ENCODE measurements at places on chromosomes 4 and X.

- DNase-seq, result peak; percentile 12
Measured at GRCh38 chr4:37976507-37976906, 16.3 kb downstream of the PTTG2 start.

GRCh38 chr4:15562114-15562513, 92.4 kb downstream of the CC2D2A start:
- no peak for DNase-seq

DNA sequence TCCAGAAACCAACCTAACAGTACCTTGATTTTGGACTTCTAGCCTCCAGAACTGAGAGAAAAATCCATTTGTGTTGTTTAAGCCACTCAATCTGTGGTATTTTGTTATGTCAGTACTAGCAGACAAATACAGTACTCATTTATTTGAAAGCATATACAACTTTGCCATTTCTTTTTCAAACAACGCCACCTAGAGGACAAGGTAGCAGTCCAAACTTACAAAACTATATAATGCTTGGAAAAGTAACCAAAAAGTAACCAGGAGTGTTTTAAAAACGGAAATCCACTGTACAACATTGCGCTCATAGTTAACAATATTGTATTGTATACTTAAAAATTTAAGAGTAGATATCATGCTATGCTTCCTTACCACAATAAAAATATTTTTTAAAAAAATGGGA, 37.0 kb upstream of the FGF13 start:
- DNase-seq, result no peak

DNA sequence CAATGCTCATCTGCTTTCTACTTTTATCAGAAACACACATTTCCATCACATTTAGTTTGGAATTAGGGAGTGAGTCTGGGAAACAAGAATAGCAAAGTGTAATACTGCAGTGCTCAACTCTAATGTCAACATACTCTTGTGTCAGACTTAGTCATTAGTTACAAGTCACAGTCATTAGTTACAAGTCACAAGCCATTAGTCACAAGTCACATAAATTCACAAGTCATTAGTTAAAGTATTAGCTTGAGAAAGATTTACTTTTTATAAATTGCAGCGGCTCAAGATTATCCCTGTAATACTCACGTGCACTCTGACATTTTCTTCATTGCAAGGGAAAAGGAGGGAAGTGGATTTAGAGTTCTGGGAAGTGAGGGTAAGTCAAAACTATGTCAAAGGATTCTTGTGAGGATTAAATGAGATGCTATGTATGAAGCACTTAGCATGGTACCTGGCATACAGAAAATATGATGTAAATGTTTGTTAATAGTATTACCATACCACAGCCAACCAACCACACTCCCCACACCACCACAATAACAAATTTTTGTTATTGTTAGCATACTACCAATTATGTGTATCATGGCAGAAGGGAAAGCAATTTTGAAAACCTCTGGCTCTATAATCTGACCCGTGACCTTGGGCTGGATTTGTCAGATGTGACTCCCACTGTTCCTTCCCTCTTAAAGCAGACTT, 116.6 kb downstream of the ARHGAP24 start:
- DNase-seq, result peak; percentile 7

GRCh38 chrX:56790778-56791177, 61.7 kb downstream of the NBDY start:
- DNase-seq, result no peak

DNA sequence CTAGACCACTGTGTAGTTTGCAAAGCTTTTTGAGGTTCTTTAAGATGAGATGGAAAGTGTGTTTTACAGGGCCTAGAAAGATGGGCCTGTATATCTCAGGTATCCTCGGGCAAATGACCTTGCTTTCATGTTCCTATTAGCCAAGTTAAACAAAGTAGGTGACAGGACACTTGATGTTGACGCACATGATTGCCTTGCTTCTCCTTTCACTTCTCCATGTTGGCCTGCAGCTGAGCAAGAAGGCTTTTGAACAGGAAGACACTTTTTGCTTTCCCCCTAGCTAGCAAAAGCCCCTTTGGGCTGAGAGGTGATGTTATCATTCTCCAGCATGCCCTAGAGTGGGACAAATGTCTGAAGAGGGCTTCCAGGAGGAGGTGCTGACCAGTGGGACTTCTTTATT, 202.1 kb downstream of the GPC3 start:
- peak; percentile 39 for DNase-seq

Data from suppressor macrophage treated with lipopolysaccharide for 1 hour (primary cell).